ENCODE measurements at places on chromosomes 13 and 19.

GRCh38 chr19:39167461-39168257 lies 29.1 kb upstream of the NCCRP1 start:
- DNase-seq: no peak

GRCh38 chr13:101408992-101409656 lies 7.2 kb downstream of the NALCN start:
- DNase-seq: no peak

DNA sequence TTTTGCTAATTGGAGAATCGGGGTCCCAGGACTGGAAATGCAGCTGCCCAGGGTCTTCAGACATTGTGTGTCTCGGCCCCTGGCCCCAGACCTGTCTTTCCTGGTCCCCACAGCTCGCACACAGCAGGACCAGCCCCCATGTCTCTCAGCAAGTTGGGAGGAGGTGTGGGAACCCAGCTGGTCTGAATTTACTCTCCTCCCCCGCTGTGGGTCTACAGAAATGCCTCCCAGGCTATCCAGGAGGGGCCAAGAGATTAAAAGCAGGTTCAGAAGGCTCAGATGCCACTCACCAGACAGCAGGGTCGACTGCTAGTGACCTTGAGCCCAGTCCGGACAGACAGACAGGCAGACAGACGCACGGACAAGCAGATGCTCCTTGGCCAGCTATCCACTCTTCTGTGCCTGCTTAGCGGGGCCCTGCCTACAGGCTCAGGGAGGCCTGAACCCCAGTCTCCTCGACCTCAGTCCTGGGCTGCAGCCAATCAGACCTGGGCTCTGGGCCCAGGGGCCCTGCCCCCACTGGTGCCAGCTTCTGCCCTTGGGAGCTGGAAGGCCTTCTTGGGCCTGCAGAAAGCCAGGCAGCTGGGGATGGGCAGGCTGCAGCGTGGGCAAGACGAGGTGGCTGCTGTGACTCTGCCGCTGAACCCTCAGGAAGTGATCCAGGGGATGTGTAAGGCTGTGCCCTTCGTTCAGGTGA lies at the start of gene DAND5:
DAND5 (plus strand) TSS at position 285 of the 697 bp plus-strand sequence; CDS start at position 370, 85 bp downstream.
- no peak for DNase-seq

DNA sequence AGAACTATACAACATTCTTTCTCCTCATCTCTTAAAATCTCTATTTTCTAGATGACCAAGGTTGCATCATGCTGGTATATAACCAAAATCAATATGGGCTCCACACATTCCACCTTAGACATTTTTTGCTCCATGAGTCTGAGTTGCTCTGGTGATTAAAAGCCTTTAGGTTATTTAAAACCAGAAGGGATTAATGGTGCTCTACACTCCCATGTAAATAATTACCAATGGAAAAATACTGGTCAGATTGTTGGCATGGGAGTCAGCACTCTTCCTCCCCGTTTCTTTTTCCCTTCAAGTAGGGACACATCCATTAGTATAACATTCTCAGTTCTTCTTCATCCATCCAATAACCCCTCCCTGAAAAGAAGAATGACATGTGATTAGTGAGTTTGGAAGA lies 747.7 kb downstream of the PCDH17 start:
- DNase-seq: no peak

DNA sequence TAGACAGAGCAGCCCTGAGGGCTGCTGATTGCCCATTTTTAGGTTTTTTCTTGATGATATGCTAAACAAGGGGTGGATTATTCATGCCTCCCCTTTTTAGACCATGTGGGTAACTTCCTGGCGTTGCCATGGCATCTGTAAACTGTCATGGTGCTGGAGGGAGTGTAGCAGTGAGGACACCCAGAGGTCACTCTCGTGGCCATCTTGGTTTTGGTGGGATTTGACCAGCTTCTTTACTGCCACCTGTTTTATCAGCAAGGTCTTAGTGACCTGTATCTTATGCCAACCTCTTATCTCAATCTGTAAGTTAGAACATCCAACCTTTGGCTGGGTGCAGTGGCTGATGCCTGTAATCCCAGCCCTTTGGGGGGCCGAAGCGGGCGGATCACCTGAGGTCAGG lies 148.0 kb downstream of the PTPRS start:
- DNase-seq: no peak

DNA sequence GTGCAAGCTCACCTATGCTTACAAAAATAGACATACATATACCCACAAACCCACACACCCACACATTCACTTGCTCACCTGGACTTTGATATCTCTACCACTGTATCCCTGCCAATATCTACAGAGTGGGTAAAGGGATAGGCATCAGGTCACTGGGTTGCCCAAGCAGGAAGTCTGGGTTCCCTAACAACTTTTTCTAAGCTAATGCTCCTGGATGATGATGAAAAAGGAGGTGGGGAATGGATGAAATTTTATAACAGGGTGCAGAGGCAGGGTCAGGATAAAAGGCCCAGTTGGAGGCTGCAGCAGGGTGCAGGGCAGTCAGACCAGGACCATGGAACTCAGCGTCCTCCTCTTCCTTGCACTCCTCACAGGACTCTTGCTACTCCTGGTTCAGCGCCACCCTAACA lies at the start of gene CYP2B6:
CYP2B6 (plus strand) TSS at position 311 of the 410 bp plus-strand sequence; CDS start at position 335, 24 bp downstream.
- DNase-seq: no peak

DNA sequence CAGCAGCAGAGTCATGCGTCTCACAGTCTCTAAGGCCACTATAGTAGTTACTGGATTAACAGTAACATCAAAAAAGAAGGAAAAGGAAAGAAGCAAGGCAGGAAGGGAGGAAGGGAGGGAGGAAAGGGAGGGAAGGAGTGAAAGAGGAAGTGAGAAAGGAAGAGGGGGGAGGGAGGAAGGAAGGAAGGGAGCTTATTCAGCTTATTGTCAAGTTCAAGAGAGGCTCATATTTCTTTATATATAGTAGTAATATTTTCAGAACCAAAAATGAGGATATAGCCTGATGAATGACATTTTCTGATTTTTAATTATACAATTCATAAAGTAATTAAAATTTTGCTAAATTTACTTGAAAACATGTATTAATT lies 17.7 kb upstream of the RUBCNL start:
- DNase-seq: no peak

DNA sequence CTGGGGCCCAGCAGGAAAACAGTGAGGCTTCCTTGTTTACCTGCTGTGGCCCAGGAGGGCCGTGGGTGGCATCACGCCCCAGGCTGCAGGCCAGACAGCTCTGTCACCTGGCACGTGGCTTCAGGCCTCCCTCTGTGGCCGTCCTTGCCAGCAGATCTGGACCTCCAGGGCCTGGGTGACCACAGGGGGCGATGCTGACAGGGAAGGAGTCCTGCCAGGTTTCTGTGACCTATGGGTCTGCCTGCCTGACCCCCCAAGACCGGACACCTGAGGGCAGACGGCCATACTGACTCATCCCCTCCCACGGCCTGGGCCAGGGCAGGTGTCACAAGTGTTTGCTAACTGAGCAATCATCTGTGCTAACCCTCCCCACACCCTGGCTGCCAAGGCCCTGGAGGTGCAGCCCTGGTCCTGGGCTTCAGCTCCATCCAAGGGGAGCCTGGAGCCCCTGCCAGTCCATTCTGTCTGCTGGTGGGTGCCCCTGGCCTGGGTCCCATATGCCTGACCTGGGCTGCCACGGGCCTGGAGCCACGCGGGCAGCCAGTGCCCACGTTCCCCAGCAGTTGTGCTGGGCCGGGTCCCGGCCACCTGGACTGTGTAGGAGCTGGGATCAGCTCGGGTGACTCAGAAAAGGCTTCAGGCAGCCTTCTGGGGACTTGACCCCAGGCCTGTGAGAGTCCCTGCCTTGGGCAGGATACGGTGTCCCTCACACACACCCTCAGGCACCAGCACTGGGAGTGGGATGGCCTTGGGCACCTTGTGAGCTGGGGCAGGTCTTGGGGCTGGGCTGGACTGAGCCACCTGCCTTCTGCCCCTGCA lies 3.7 kb downstream of the CDC34 start:
- DNase-seq: peak; percentile 23

DNA sequence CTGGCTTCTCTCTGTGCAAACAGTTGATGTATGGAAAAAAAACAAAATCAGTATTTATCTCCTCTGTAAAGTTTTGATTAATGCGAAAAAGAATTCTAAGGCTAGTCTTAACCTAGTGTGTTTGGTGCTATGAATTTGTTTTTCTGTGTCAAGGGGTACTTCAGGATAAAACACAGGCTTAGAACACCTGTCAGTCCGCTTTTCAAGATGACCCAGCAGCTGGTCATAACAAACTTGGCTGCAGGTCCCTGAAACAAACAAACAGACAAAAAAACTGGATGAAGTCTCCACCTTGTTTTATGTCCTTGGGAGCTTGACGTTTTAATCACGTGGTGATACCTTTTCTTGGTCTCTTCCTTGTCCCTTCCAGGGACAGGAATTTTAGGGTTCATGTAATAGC lies 689.3 kb downstream of the UQCRFS1 start:
- no peak for DNase-seq

DNA sequence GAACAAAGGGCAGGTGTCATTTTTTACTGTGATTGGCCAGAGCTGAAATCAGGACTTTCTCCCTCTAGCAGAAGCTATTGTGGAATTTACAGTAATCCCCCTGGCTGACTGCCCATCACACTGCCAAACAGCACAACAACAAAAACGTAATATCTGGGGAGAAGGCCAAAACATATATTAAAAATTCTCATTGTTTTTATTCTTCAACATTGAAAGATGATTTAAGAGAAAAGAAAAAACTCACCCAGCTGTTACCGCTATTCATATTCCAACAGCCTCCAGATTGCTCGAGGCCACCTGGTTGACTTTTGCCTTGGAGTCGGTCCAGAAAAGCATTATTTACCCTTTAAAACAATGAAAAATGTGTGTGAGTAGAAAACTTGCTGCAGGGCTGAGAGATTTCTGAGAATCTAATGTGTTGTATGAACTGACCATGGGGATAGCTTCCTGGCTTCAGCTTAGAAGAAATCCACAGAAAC lies 97.2 kb downstream of the EPSTI1 start:
- DNase-seq: peak; percentile 70

GRCh38 chr13:74778946-74779345 lies 644.7 kb upstream of the KLF12 start:
- peak; percentile 55 for DNase-seq

GRCh38 chr19:51807925-51808324 lies 13.0 kb downstream of the FPR3 start:
- no peak for DNase-seq

DNA sequence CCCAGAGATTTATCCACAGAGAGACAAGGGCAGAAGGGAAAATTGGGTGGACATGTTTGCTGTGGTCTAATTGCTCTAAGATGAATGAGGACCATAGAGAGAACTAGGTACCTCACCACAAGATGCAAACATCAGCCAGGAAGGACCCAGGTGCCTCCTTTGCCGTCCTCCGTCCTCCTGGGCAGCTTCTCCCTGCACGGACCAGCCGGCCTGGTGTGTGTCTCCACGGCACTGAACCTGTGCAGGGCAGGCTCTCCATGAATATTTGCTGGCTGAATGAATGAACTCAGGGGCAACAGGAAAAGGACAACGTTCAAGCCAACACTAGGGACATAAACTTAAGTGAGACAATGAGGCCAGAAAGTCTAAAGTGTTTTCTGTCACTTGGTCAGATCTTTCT lies 143.9 kb downstream of the ZNF536 start:
- DNase-seq: no peak

GRCh38 chr13:72097568-72097967 lies 230.6 kb upstream of the DACH1 start:
- no peak for DNase-seq

DNA sequence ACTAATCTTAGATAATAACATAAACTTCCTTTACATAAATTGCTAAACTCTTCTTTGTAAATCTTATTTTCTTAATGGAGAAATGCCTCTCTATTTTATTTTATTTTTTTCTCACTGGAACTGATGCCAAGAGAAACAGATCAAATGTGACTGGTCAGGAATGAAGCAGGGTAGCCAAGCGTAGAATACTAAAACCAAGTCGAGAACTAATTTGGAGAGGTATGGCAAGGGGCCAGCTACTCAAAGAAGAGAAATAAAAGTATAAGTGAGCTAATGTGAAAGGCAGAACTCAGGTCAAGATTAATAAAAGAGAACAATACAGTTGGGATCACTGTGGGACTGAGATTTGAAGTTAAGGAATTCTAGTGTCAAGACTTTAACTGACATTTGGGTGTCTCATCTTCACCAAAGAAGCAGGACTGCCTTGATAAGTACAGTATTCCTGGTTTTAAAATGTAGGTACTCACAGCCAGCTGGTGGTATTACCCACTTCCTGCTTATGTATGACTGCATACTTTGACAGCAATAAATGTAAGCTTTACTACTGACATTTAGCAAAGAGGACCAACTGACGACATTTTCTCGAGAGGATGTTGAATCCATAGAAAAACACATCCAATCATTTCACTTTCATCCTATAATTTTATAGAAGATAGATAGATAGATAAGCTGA lies 1192.2 kb downstream of the EFNB2 start:
- DNase-seq: no peak

GRCh38 chr19:54481326-54481930 lies 8.3 kb upstream of the CDC42EP5 start:
- DNase-seq: peak; percentile 41

GRCh38 chr19:11662278-11662677 lies 65.0 kb downstream of the ZNF627 start:
- no peak for DNase-seq

All from fibroblast of mammary gland (primary cell).